ENCODE measurements at places on chromosomes 4 and X. TPM values are rescaled to one million over a fixed set of nuclear protein-coding genes. Genes with fewer than 3 reads are reported as not detected.

The MAGEA10 gene
- total RNA-seq: not detected

The GABRA4 gene
- total RNA-seq: not detected

The DCAF12L2 gene
- total RNA-seq: not detected

The SLC4A4 gene
- 0.26 TPM for total RNA-seq

The MORC4 gene
- 7.4 TPM for total RNA-seq

The ARX gene
- total RNA-seq: 0.15 TPM
